ENCODE measurements at places on chromosomes 2 and 18.
A peak's percentile ranks its signal among the peaks of the same experiment; 100 is the strongest.

DNA sequence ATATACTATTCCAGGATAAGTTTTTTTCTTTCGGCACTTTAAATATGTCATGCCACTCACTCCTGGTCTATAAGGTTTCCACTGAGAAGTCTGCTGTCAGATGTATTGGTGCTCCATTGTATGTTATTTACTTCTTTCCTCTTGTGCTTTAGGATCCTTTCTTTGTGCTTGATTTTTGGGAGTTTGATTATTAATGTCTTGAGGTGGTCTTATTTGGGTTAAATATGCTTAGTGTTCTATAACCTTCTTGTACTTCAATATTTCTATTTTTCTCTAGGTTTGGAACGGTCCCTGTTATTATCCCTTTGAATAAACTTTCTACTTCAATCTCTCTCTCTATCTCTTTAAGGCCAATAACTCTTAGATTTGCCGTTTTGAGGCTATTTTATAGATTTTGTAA lies 28.3 kb downstream of the STPG4 start:
- no peak for DNase-seq

- peak; percentile 58 for DNase-seq
Observed at GRCh38 chr2:231800493-231801091, 14.3 kb downstream of the COPS7B start.

GRCh38 chr2:154720651-154721050 lies 22.2 kb downstream of the KCNJ3 start:
- DNase-seq, result no peak

- no peak for DNase-seq
Observed at GRCh38 chr18:27164905-27165304, 20.2 kb downstream of the CHST9 start.

DNA sequence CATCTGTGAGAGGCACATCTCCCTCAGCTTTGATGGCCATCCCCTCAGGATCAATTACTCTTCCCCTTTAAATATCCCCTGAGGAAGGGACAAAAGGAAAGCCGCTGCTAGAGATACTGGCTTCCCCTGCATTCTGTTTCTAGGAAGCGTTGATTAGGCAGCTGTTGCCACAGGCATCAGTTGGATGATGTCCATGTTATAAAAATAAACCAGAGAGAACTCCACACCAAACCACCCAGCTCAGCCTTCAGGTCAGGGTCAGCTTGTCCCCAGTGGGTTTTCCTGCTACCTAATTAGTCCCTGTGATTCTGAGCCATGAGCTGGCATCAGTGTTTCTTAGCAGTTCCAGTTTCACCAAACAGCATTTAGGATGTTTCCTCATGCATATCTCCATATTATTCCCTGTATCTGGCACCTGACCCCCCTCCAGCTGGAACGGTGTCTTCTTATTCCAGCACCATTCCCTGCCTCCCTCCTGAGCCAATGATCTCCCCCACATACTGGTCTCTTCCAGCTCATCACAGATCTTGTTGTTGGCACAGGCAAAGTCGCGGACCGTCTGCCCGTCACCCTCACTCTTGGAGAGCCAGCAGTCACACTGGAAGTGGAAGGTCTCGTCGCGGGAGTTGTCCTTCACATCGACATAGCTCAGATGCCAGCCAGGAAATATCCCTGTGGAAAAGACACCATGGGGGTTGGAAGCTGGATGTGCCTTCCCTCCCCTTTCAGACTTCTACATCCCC lies 168.4 kb downstream of the LOXHD1 start:
- no peak for DNase-seq

DNA sequence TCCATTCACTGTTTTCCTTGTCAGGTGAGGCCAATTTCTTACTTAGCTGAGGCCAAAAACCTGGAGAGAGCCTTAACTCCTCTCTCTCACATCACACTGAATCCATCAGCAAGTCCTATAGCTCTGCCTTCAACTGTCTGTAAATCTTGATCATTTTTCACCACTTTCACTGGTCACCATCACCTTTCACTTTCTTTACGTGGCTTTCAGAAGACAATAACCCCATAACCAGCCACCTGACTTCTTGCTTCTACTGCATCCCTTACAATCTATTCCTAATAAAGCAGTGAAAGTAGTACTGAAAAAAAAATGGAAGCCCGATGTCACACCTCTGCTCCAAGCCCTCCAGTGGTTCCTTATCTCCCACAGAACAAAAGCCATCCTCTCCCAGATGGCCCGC lies 7.7 kb downstream of the LOXL3 start:
- no peak for DNase-seq

Measured in neural progenitor cell (in vitro differentiated cells).